ENCODE measurements at places on chromosomes 13 and 19. TPM values are rescaled to one million over a fixed set of nuclear protein-coding genes. Genes with fewer than 3 reads are reported as not detected.

KCTD15 gene
- total RNA-seq: 4.2 TPM

KLK4 gene
- total RNA-seq: not detected

LILRA1 gene
- not detected for total RNA-seq

RASGRP4 gene
- 0.86 TPM for total RNA-seq

IQCN gene
- 4.6 TPM for total RNA-seq

DACT3 gene
- 1.6 TPM for total RNA-seq

RGCC gene
- 47.0 TPM for total RNA-seq

ZNF700 gene
- 16.4 TPM for total RNA-seq

NCLN gene
- 80.6 TPM for total RNA-seq

OR10H1 gene
- not detected for total RNA-seq

CYP4F12 gene
- not detected for total RNA-seq

PRTN3 gene
- total RNA-seq: not detected

LILRB4 gene
- not detected for total RNA-seq

SYT5 gene
- not detected for total RNA-seq

CCNA1 gene
- total RNA-seq: 3.3 TPM

CGB2 gene
- not detected for total RNA-seq

GPR4 gene
- total RNA-seq: not detected

ZNF614 gene
- 8.4 TPM for total RNA-seq

S1PR4 gene
- total RNA-seq: 179 TPM

NEK5 gene
- 0.15 TPM for total RNA-seq

ZNF414 gene
- 32.5 TPM for total RNA-seq

IFNL4 gene
- total RNA-seq: not detected

GSX1 gene
- not detected for total RNA-seq

PTGIR gene
- total RNA-seq: 135 TPM

SYNGR4 gene
- not detected for total RNA-seq

DUXA gene
- not detected for total RNA-seq

All from T-helper 1 cell treated with Interleukin-12 subunit alpha and Interleukin-12 subunit beta and Interleukin-4 antibody, amounts not matched to agents 30 ng/mL and 1 ng/mL, for 36 hours (primary cell).